Immature natural killer cell (primary cell): ENCODE measurements at places on chromosomes 13 and 19. TPM values are rescaled to one million over a fixed set of nuclear protein-coding genes. Genes with fewer than 3 reads are reported as not detected.

The ZNF90 gene
- 2.1 TPM for polyA plus RNA-seq

The ZNF556 gene
- polyA plus RNA-seq: not detected

DNA sequence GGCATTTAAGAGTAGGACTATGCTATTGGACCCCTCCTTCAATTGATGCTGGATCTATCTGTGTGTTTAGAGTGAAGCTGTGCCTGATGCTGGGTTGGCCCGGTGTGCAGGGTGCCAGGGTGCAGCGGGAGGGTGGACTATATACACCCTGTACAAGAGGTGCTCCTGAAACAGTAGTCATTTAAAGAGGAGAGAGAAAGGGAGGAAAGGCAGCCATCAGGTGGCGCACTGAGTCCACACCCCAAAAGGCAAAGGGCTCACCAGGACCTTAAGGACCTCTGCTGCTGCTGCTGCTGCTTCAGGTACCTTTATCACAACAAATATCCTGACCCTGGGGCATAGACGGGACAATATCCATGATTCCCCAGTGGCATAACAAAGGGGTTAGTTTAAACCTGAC is 39.4 kb downstream of the ZNF136 start:
- H3K27me3 ChIP-seq: peaks cover 1% of the 10 kb centered on the region
- no peak overlapping the region for H3K4me3 ChIP-seq
- H3K36me3 ChIP-seq: peaks cover 8% of the 10 kb centered on the region
- peak; percentile 35 for DNase-seq

GRCh38 chr13:39676315-39676876 is 20.9 kb downstream of the COG6 start:
- H3K27ac ChIP-seq: no peak overlapping the region
- DNase-seq: peak; percentile 33
- no peak overlapping the region for H3K4me3 ChIP-seq
- H3K36me3 ChIP-seq: peaks cover 29% of the 10 kb centered on the region
- H3K4me1 ChIP-seq: no peaks in the 10 kb centered on the region
- no peaks in the 10 kb centered on the region for H3K27me3 ChIP-seq

DNA sequence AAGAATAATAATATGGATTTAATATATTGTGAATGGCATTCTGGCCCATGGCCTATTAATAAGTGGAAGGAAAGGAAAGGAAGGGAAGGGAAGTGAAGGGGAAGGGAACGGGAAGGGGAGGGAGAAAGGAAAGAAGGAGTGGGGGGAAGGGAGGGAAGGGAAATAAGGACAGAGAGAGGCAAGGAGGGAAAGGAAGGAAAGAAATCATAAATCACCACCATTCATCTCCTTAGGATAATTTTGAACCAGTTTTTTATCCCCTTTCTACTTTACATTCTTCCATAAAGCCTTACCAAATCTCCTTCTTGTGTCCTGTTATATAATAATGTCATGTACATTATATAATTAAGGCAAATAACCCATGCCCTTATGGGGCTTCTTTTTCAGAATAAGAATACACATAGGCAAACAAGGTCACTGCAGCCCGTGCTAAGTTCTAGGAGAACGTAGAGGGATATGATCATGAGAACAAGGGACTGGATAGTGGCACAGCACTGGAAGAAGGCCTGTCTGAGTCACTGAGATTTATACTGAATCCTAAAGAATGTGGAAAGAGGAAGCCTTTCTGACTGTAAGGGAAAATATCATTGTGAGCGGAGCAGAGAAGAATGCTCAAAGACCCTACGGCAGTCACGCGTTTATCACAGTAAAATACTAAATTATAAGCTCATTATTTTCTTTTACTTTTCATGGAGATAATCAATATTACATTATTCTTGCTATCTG is 444.5 kb upstream of the GPC6 start:
- DNase-seq: no peak
- H3K36me3 ChIP-seq: no peaks in the 10 kb centered on the region
- no peaks in the 10 kb centered on the region for H3K4me1 ChIP-seq
- no peaks in the 10 kb centered on the region for H3K27me3 ChIP-seq
- H3K4me3 ChIP-seq: no peak overlapping the region

DNA sequence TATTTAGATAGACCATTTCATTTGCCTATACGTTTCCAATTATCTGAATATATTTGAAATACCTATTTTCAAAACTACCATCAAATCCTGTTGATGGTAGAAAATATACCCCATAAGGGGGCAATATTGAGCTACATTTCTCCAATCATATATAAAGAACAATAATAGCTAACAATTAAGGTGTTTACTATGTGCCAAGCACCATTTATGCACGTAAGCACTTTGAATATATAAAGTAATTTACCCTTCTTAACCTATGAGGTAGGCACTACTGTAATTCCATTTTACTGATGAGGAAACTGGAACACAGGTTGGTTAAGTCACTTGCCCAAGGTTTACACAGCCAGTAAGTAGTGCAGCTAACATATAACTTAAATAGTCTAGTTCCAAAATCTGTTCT is 79.2 kb downstream of the UBL3 start:
- peaks cover 10% of the 10 kb centered on the region for H3K36me3 ChIP-seq
- DNase-seq: peak; percentile 39
- peaks cover 3% of the 10 kb centered on the region for H3K4me1 ChIP-seq
- H3K27me3 ChIP-seq: peaks cover 1% of the 10 kb centered on the region

GRCh38 chr19:37936166-37936565 is 29.2 kb downstream of the SIPA1L3 start:
- no peaks in the 10 kb centered on the region for H3K36me3 ChIP-seq
- no peaks in the 10 kb centered on the region for H3K27me3 ChIP-seq
- H3K27ac ChIP-seq: no peak overlapping the region
- peaks cover 18% of the 10 kb centered on the region for H3K4me1 ChIP-seq
- H3K4me3 ChIP-seq: no peak overlapping the region

DNA sequence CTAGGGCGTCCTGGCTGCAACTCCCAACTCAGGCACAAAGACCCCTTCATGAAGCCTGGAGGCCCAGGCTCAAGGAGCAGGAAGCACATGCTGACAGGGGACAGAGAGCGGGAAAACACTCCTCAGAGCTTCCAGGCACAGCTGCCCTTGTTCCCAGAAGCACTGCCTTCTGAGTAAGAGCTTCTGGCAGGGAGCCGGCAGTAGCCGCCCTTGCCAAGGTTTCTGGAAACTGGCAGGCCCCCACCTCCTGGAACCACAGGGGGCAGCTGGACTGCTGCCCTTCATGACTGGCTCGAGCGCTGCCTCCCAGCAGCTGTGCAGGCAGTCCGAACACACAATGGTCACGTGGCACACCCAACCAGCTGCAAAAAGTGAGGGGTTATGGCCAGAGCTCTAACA is 33.6 kb upstream of the EPHX3 start:
- no peak overlapping the region for H3K4me3 ChIP-seq
- peaks cover 2% of the 10 kb centered on the region for H3K27me3 ChIP-seq
- peaks cover 28% of the 10 kb centered on the region for H3K36me3 ChIP-seq
- H3K4me1 ChIP-seq: peaks cover 25% of the 10 kb centered on the region
- no peak overlapping the region for H3K27ac ChIP-seq

DNA sequence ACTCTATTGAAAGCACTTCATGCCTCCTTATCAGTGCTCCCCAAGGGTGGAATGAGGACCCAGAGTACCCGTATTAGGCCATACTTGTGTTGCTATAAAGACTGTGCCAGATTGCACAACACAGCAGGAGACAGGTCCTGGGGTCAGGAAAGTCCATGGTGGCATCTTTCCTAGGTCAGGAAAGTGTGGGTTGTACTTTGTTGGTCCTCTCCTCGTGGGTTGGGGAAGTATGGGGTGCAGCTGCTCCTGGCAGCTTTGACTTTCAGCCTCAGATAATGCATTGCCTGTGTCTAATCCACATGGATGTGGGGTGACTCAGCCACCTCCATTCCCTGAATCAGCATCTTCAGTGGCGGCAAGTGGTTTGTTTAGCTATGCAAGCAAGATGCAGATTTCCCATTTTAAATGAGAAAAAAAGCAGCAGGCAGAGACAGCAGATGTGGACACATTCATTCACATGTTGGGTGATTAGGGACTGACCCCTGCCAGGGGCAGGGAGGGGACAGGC is 8.4 kb upstream of the CYP2B6 start:
- peaks cover 4% of the 10 kb centered on the region for H3K27me3 ChIP-seq
- H3K4me3 ChIP-seq: no peak overlapping the region
- no peak overlapping the region for H3K27ac ChIP-seq
- no peak for DNase-seq
- no peaks in the 10 kb centered on the region for H3K4me1 ChIP-seq

DNA sequence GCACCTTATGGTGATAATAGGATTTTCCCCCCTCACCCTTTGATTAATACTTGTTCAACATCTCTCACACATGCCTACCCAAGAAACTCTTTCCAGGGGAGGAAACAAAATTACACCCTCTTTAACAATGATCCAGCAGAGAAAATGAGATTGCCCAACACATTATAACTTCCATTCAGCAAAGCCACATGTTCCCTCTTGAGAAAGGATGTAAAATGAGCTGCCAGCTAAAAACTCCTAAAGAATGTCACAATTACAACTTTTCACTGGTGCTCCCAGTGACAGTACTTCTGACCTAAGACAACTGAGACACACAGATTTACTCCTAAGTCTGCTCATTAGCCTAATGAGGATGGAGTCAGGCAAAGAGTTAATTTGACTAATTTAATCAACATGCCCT is 621.4 kb downstream of the DIAPH3 start:
- H3K36me3 ChIP-seq: no peaks in the 10 kb centered on the region
- H3K4me3 ChIP-seq: no peak overlapping the region
- no peak overlapping the region for H3K27ac ChIP-seq
- H3K4me1 ChIP-seq: no peaks in the 10 kb centered on the region
- peaks cover 2% of the 10 kb centered on the region for H3K27me3 ChIP-seq

DNA sequence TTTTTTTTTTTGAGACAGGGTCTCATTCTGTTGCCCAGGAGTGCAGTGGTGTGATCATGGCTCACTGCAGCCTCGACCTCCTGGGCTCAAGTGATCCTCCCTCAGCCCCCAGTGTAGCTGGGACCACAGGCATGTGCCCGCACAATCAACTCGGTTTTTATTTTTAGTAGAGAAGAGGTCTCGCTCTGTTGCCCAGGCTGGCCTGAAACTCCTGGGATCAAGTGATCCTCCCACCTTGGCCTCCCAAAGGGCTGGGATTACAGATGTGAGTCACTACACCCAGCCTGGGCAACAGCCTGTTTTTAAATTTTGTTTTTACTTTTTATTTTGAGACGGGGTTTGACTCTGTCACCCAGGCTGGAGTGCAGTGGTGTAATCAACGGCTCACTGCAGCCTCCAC is 2.3 kb upstream of the KDM4B start:
- H3K27ac ChIP-seq: no peak overlapping the region
- no peaks in the 10 kb centered on the region for H3K36me3 ChIP-seq
- H3K27me3 ChIP-seq: peaks cover 10% of the 10 kb centered on the region
- H3K4me3 ChIP-seq: no peak overlapping the region
- DNase-seq: no peak
- peaks cover 37% of the 10 kb centered on the region for H3K4me1 ChIP-seq

- no peaks in the 10 kb centered on the region for H3K4me1 ChIP-seq
- peaks cover 1% of the 10 kb centered on the region for H3K27me3 ChIP-seq
- H3K27ac ChIP-seq: no peak overlapping the region
Measured at GRCh38 chr19:55096061-55096701, 20.5 kb downstream of the EPS8L1 start.

DNA sequence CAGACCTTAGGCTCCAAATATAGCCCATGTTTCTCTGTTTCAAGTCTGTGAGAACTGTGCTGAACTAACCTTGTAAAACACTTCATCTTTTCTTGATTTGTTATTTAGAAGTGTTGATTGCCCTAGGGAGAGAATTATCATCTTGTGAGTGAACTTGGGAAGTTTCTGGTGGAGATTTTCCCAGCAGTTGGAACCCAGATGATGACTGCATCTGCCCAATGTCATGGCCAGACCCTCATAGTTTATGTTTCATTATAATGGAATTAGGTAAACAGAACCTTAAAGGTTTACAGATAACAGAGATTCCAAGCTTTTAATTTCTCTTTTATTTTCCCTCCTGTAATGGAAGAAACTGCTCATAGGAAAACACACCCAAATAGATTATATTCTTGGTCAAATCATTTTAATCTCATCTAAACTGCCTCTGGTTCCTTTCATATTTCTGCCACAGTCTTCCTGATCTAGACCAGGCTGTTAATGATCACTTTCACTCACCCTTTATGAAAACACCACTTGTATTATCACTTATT is 569.1 kb downstream of the KCTD12 start:
- H3K27me3 ChIP-seq: peaks cover under 1% of the 10 kb centered on the region
- no peaks in the 10 kb centered on the region for H3K36me3 ChIP-seq
- DNase-seq: no peak
- H3K4me1 ChIP-seq: no peaks in the 10 kb centered on the region
- H3K4me3 ChIP-seq: no peak overlapping the region
- H3K27ac ChIP-seq: no peak overlapping the region

- peaks cover 2% of the 10 kb centered on the region for H3K27me3 ChIP-seq
- DNase-seq: no peak
- no peaks in the 10 kb centered on the region for H3K36me3 ChIP-seq
- peak overlapping the region; percentile 35 for H3K4me3 ChIP-seq
- H3K4me1 ChIP-seq: peaks cover 32% of the 10 kb centered on the region
Measured at GRCh38 chr19:3669947-3670795, 30.1 kb downstream of the PIP5K1C start.

DNA sequence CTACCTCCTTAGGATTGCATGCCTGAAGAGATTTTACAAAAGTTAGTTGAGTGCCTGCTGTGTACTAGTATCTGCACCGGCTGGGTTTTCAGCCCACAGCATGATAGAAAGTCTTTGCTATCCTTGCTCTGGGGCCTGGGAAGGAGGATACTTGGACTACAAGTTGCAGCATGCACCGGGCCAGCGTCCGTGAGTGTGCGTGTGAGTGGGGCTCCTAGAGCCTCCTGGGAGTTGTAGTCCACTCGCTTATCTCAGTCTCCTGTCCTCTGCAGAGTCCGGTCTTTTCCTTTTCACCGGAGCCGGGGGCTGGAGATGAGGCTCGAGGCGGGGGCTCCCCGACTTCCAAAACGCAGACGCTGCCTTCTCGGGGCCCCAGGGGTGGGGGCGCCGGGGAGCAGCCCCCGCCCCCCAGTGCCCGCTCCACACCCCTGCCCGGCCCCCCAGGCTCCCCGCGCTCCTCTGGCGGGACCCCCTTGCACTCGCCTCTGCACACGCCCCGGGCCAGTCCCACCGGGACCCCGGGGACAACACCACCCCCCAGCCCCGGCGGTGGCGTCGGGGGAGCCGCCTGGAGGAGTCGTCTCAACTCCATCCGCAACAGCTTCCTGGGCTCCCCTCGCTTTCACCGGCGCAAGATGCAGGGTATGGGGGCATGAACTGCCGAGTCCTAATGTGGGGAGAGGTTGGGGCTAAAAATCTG is 20.6 kb downstream of the BRSK1 start:
- no peak for DNase-seq
- H3K36me3 ChIP-seq: no peaks in the 10 kb centered on the region
- H3K4me3 ChIP-seq: no peak overlapping the region
- H3K27me3 ChIP-seq: peaks cover 5% of the 10 kb centered on the region

DNA sequence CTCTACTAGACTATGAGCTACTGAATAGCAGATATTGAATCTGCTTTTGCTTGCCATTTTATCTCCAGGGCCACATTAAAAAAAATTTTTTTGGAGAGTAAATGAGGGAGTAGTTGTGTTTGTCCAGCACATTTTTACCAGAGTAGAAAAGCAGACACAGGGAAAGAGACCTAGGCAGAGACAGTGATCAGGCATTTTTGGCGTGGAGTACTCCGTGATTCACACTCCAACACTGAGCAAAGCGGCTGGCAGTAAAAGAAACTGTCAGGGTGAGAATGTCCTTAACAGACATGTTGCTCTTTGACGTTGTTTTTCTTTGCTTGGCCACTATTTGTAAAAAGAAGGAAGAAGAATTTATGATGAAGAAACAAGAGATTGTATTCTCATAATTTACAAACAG is 304.0 kb downstream of the TDRD3 start:
- DNase-seq: no peak
- no peaks in the 10 kb centered on the region for H3K4me1 ChIP-seq
- H3K27me3 ChIP-seq: no peaks in the 10 kb centered on the region
- no peak overlapping the region for H3K4me3 ChIP-seq
